KBM-7 (cell line): ENCODE measurements at places on chromosomes 12 and 14.
A peak's percentile ranks its signal among the peaks of the same experiment; 100 is the strongest.

- no peak for DNase-seq
Observed at GRCh38 chr12:67590149-67590790, 58.3 kb upstream of the DYRK2 start.

DNA sequence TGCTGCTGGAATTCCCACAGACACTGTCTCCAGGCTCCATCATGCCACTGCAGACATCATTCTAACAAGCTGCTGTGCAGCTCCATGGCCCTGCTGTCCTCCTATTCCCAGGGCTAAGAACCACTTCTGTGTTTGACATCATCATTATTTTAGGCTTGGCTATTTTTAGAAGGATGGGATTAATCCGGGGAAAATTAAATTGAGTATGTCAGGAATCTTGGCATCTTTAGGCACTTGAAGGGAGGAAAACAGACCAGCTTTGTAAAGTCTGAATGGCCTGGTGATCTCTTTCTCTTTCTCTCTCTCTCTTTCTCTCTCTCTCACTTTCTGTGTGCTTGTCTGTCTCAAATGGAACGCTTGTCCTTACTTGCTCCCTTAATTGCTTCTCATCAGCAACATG is 568.3 kb upstream of the FLRT2 start:
- no peak for DNase-seq

DNA sequence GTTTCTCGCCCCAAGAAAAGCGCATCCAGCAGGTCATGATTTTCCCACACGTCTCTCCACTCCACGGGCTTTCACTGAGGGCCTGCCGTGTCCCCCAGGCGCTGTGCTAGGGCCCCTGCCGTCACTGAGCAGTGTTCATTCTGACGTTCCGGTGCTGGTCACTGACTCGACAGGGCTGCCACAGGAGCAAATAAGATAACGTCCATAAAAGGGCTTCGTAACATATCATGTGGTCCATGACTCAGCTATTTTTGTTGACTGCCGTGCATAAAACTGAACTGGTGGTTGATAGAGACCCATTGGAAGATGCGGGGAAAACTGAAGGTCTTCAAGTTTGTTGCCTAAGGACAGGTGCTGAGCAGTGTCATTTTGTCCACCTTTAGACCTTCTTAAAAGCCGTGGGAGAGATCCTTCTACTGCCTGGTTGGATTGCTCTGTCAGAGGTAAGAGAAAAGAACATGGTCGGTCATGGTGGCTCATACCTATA is 46.3 kb downstream of the ADGRD1 start:
- no peak for DNase-seq

GRCh38 chr12:28247806-28248205 is 57.5 kb downstream of the CCDC91 start:
- no peak for DNase-seq

- no peak for DNase-seq
Observed at GRCh38 chr14:23173031-23173430, 10.4 kb downstream of the SLC7A8 start.

DNA sequence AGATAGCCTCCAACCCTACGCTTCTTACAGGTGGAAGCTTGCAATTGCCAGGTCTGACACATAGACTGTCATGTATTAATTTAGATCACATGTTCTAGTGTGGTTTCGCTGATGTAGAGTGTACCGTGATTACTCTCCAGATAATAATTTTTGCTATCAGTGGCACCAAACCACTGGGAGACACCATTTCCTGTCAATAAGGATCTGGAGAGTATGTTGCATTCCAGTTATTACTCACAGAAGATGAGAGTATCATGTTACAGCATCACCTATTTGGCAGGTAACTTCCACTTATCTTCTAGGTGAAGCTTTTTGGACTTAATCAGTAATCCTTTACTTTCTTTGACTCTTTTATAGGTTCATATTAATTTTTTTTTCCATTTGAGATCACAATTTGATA is 147.2 kb downstream of the HELB start:
- no peak for DNase-seq

DNA sequence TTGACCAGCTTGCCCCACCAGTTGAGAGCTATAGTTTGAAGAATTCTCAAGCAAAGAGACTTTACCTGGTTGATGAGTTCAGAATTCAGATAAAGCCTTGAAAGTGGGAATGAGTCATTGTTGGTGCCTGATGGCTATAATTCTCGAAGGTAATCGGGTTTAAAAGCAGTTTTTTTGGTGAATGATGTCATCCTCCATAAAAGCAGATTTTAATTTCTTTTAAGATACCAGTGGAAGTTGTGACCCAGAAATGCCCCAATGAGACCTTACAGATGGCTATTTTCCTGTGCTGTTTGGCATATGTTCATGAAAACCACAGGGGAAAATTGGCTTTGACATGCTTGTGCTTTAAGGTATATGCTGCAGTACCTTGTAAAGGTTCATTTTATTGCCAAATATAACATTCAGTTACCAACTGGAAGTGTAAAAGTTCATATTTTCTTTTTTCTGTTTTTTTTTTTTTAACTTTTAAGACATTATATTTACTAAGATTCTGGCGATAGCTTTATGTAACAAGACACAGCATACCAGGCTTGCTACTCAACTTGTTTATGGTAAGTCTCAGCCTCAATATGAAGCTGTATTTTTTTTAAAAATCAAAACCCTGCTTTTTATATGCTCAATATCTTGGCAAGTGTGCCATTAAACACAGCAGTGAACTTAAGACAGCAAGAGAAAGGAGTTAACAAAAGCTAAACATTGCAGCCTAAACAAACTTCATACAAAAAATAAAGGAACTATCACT is 119.3 kb downstream of the LMNTD1 start:
- no peak for DNase-seq

- DNase-seq = no peak
Observed at GRCh38 chr14:104743461-104744380, 9.2 kb upstream of the SIVA1 start.

GRCh38 chr12:63905544-63905943 is 61.0 kb downstream of the SRGAP1 start:
- DNase-seq = no peak

DNA sequence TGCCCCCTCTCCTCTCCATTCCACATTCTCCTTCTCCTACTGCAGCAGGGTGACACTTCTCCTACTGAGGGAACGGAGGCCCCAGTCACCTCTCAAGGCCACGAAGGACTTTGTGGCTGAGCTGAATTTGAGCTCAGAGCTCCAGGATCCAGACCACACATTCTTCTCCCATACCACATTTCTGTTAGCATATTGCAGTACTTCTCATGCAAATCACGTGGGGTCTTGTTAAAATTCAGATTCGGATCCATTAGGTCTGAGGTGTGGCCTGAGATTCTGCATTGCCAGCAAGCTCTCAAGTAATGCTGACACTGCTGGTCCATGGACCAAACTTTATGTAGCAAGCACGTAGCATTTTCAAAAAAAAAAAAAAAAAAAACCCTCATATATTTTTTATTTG is 9.6 kb upstream of the IFI27L2 start:
- no peak for DNase-seq

DNA sequence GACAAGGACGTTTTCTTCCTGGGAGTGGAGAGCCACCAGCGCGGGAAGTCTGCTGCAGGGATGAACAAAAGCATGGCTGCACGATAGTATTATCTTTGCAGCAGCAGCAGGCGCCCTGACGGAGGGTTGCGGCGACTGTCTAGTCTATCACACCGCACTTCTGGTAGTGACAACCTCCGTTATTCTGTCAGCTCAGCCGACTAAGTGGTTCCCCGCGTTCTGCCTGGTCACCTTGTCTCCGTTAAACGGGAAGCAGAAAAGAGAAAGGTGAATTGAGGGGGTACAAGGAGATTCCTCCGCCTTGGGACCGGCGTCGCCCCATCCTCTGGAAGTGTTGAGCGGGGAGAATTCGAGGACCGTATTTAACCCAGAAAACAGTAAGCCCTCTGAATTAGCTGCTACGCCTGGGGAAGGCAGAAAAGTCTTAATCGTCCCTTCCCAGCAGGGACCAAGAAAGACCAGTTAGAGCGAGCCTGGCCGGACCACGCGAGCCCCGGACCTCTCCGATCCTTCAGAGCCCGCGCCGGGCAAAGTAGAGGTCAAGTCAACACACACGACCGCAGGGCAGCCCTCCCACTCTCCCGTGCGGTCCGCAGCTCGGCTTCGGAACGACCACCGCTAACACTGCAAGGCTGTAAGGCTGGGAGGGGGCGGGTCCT is 536 bp upstream of the DAAM1 start:
- DNase-seq = peak; percentile 70

DNA sequence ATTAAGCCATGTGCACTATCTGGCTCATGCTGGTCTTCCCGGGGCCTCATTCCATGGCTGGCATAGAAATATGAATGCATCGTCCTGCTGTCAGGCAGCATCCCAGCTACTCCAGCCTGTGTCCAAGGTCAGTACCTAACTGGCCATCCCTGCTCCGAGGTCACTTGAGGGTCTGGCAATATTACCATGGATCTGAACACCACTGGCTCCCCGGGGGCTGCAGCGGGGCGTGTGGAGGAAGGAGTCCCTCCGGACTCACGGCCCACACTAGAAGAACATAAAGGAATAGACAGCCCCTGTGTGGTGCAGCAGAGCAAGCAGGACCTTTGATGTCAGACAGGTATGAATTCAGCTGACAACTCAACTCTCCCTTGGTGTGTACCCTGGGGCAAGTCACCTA is 19.2 kb downstream of the ESRRB start:
- DNase-seq = no peak

DNA sequence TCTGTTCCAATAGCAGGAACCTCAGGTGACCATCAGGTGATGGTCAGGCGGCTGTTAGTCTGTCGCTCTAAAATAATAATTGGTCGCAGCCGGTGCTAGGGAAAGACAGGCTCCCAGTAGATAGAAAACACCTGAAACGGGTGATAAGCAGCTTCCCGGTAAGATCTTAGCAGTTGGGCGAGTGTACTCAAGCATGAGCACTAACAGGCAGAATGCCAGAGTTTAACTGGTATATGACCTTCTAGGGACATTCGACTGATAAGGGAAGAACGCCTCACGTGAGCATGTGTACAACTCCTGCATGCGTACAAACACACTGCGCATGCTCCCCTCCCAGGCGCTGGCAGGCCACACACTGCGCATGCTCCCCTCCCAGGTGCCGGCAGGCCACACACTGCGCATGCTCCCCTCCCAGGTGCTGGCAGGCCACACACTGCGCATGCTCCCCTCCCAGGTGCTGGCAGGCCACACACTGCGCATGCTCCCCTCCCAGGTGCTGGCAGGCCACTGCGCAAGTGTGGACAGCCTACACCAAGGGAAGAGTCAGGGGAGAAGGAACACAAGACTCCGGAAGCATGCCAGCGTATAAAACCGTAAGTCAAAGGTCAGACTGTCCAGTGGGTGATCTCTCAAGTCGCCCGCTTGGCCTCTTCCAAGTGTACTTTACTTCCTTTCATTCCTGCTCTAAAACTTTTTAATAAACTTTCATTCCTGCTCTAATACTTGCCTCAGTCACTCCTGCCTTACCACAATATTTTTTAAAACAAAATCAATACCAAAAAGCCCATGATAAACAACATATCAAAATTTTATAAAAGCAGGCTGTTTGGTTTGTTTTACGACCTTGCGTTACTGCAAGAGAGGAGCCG is 24.5 kb downstream of the GPRC5D start:
- DNase-seq = no peak

DNA sequence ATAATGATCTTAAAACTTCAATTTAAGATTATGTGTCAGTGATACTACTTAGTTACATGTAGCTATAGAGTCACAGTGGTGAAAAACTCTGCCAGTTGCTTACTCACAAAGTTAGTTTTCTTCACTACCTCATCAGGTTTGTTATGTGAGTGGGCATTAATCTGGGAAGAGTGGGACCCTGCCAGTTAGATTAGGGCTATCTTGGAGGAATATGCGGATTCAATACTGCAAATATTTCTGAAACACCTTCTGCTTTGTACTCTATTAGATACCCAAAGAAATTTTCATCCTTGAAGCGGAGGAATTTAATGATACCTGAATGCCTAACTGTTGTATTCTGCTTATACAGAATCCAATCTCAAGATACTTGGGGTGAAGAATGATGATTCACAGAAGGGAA is 25.1 kb downstream of the ZNF268 start:
- DNase-seq = no peak

GRCh38 chr12:89523393-89523792 is 1.2 kb downstream of the GALNT4 start:
- no peak for DNase-seq

- DNase-seq = no peak
Observed at GRCh38 chr14:94170136-94170535, 4.0 kb upstream of the PPP4R4 start.

- no peak for DNase-seq
Observed at GRCh38 chr14:76591266-76591665, 170.0 kb upstream of the VASH1 start.

DNA sequence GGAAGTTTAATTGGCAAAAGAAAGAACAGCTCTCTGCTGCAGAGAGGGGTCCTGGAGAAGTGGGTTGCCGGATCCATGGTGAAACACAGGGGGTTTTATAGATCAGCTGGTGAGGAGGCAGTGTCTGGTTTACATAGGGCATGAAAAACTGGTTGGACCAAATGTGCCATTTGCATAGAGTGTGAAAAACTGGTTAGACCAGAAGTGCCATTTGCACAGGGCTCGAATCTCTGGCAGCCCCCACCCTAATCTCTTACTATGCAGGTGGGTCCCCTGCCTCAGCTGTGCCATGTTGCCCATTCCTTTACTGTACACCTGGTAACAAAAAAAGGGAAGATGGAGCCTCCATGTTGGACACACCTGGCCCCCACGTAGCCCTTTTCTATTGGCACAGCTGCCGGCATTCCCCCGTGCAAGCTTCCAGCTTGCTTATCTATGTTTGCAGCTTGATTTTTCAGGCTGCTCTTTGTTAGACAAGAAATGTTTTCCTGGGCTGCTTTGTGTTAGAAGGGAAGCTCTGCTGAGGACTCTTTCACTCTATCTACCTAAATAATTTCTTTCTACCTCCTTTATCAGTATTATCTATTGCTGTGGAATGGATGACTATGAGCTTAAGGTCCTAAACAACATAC is 61.1 kb upstream of the TMEM132D start:
- DNase-seq = no peak

DNA sequence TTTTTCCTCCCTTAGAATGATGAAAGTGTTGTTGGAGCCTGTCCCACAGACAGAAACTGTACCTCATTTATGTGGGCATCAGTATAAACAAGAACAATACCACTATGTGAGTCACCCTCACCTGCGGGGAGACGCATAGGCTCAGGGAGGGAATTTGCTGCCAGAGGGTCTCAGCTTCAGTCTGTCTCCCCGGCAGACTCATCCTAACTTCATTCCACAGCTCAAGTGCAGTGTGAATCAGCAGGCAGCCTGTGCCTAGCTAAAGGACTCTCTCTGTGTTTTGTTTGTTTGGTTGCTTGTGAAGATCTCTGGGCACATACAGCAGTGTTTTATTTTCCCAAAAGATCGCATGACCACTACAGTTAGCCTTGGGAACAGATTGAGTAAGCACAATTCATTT is 98.9 kb downstream of the PRKCH start:
- no peak for DNase-seq

GRCh38 chr12:98399532-98399931 is 115.9 kb upstream of the TMPO start:
- DNase-seq = peak; percentile 81
